ENCODE measurements at places on chromosomes 1 and 21. TPM values are rescaled to one million over a fixed set of nuclear protein-coding genes. Genes with fewer than 3 reads are reported as not detected.

DNA sequence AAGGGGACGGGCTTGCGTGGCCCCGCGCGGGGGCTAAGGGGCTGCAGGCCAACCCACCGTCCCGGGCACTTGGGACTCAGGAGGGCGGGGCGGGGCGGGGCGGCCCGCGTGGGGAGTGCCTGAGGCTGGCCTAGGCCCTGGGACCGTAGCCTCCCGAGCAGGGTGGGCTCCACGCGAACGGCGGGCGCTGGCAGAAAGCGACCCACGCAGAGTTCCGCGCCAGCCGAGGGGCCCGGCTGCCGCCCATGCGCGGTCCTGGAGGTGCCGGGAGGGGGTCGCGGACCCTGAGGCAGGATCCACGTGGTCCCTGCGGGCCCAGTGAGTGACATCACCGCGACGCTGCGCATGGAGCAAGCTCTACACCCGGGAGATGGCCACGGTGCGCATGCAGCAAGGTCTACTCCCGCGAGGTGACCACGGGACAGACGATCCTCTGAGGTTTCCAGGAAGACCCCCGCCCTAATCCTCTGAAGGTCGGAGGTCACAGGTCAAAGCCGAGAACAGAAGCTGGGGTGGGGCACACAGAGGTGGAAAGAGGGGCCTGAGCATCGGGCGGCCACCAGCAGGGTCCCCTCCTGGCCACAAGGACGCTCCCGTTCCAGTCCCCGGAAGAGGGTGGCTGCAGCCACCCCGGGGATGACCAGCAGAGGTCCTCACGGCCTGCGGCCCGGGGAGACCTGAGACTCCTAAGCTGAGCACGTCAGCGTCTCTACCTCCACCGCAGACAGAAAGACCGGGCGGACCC, 13.5 kb upstream of the SLC19A1 start:
- peak; percentile 89 for DNase-seq

DNA sequence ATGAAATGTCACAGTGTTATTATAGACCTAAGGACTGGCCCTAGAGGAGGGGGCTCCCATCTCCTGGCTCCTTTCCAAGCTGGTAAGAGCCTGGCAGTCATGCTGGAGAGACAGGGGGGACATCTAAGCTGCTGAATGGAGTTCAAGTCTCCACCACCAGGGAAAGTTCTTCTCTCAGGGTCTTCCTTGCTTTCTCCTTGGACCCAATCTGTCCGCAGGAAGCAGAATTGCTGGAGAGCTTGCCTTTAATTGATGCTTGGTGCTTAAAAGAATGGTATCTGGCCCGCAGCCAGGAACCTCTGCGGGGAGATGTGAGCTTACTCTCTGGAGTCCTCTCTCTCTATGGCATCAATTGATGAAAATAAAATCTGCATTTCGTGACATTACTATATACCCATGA, 25.1 kb downstream of the IRF2BP2 start:
- peak; percentile 66 for DNase-seq

DNA sequence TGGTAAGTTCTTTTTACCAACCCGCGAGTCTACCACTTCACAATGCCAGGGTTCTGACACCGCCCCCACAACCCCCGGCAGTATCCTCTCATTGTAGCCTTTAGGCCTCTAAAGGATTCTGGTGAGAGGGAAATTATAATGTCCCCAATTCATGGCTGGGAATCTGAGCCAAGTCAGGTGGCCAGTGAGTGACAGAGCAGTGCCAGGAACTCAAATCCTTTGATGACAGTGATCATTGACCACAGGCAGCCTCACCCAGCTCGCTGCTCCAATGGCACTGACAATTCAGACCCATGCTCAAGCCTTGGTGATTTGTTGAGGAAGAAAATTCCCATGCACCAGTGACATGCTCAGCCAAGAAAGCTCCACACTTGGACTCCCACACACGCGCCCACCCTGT, 63.4 kb upstream of the CSF1 start:
- no peak for DNase-seq

DNA sequence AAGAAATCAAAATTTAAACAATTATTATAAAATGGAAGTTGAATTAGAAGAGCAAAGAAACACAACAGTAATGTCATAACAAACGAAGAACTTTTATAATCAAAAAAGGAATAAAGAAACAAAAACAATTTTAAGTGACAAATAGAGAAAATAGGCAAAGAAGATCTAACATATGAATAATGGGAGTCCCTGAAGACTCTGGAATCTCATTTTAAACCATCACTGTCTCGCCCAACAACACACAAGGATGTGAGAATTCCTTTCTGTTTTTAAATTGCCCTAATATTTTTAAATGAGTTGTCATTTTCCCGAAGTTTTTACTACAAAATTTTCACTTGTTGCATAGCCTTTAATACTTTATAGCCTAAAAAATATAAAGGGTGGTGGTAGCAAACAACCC, 4.3 kb upstream of the NDC1 start:
- no peak for DNase-seq

GRCh38 chr1:85584264-85584781, 3.8 kb downstream of the CCN1 start:
- peak; percentile 92 for DNase-seq

DNA sequence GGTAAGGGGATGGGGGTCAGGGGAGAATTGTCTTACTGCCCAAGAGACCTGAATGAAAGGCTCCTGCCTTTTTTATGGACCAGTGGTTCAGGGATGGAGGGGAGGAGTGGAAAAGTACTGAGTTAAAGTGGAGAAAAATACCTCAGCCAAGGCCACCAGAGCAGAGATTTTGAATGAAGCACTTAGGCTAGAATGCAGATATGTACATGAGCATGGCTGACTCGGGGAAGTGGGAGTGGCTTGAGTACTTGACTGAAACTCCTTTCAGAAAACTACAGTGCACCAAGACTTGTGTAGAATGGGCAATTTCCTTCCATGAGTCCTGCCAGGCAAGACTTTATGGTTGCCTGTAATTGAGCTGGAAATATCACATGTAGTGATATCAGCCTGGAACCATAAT, 429.6 kb upstream of the LRRC7 start:
- DNase-seq = no peak

DNA sequence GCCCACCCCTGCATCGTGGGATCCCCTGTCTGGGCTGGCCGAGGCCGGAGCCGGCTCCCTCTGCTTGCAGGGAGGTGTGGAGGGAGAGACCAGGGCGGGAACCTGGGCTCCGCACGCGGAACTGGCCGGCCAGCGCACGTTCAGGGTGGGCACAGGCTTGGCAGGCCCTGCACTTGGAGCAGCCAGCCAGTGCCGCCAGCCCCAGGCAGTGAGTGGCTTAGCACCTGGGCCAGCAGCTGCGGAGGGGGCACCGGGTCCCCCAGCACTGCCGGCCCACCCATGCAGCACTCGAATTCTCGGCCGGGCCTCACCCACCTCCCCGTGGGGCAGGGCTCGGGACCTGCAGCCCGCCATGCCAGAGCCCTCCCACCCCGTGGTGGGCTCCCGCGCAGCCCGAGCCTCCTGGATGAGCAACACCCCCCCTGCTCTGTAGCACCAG, 422.6 kb downstream of the AMY1C start:
- no peak for DNase-seq

The PTPN22 gene
- total RNA-seq = not detected

The IGSF9 gene
- total RNA-seq = 4.1 TPM

The CLSTN1 gene
- 70.9 TPM for total RNA-seq
